CD4-positive, alpha-beta T cell (primary cell): ENCODE measurements at places on chromosomes 1 and 21. TPM values are rescaled to one million over a fixed set of nuclear protein-coding genes. Genes with fewer than 3 reads are reported as not detected.
A peak's percentile ranks its signal among the peaks of the same experiment; 100 is the strongest.

NFYC gene
- 35.2 TPM for total RNA-seq

DNA sequence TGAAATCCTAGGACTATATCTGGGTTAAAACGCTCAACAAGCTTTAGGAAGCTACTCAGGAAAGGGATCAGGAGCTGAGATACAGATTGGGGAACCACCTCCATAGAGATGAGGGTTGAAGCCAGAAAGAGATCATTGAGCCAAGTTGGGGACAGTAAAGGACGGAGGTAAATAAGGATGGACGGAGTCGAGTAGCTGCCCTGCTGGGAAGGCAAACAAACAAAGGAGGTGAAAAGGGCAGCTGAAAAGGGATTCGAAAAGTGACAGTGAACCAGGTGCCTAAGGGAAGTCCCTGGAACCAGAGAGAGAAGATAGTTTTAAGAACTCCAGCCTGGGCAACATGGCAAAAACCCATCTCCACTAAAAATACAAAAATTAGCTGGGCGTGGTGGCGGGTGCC lies 6.3 kb upstream of the CAMSAP2 start:
- no peaks in the 10 kb centered on the region for H3K36me3 ChIP-seq
- H3K27me3 ChIP-seq, result no peaks in the 10 kb centered on the region
- DNase-seq, result no peak
- no peak overlapping the region for H3K4me3 ChIP-seq
- H3K27ac ChIP-seq, result no peak overlapping the region

DNA sequence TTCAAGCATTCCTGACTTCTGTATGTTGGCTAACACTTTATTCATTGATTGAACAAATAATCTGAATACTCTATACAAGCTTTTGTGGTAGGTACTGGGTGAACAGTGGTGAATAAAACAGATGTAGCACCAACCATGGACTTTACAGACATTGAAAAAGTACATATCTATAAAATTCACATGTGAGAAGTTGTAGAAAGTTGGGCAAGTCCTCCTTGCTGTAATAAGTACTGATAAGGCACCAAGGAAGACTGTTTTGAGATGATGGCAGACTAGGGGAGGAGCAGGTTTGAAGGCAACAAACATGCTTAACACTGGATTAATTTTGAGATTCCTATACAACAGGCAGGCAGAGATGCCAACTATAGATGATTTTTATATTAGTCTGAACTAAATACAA lies 42.4 kb downstream of the RNF2 start:
- no peak overlapping the region for H3K27ac ChIP-seq
- no peak for DNase-seq
- H3K27me3 ChIP-seq, result no peaks in the 10 kb centered on the region
- H3K4me1 ChIP-seq, result no peaks in the 10 kb centered on the region
- H3K4me3 ChIP-seq, result no peak overlapping the region

- no peak overlapping the region for H3K4me3 ChIP-seq
- no peaks in the 10 kb centered on the region for H3K27me3 ChIP-seq
- no peak for DNase-seq
- H3K4me1 ChIP-seq, result no peaks in the 10 kb centered on the region
Observed at GRCh38 chr1:228352677-228353481, 53.8 kb downstream of the TRIM11 start.

DNA sequence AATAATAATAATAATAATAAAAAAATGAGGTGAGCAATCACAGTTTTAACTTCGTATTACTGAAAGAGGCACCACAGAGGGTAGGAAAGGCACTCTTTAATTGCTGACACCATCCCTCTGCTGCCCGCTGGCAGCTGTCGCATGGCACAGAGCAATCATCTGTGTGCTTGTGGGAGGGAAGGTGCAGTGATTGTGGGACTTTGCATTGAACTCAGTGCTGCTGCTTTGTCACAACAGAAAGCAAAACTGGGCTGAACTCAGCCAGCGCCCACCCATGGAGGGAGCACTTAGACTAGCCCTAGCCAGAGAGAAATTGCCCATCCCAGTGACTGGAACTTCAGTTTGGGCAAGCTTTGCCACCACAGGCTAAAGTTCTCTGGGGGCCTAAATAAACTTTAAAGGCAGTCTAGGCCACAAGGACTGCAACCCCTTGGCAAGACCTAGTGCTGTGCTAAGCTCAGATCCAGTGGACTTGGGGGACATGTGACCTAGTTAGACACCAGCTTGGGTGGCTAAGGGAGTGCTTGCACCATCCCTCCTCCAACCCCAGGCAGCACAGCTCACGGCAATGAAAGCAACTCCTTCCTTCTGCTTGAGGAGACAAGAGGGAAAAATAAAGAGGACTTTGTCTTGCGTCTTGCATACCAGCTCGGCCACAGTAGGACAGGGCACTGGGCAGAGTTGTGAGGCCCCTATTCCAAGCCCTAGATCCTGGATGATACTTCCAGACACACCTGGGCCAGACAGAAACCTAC lies 59.3 kb downstream of the WDR4 start:
- peaks cover 4% of the 10 kb centered on the region for H3K27me3 ChIP-seq
- H3K4me1 ChIP-seq, result no peaks in the 10 kb centered on the region
- H3K36me3 ChIP-seq, result no peaks in the 10 kb centered on the region
- DNase-seq, result no peak

STYXL2 gene
- not detected for total RNA-seq

ALG14 gene
- 0.08 TPM for total RNA-seq

CYP4A22 gene
- not detected for total RNA-seq

DNA sequence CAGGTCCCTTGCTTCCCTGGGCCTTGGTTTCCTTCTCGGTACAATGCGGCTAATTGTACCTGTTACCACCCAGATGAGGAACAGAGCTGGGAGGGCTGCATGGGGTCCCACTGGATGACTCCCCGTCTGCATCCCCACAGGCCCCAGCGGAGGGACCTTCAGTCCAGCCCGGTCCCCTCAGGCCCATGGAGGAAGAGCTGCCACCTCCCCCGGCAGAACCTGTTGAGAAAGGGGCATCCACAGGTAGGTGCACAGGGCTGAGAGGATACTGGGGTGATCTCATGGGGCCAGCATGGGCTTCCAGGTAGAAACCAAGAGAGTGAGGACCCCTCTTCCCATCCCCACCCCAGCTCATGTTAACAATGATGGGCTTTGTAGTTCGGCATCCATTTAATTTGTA lies 9.8 kb downstream of the FBLIM1 start:
- H3K36me3 ChIP-seq, result no peaks in the 10 kb centered on the region
- DNase-seq, result no peak
- H3K27ac ChIP-seq, result no peak overlapping the region

- no peaks in the 10 kb centered on the region for H3K4me1 ChIP-seq
- DNase-seq, result no peak
- H3K27me3 ChIP-seq, result no peaks in the 10 kb centered on the region
- H3K36me3 ChIP-seq, result no peaks in the 10 kb centered on the region
- no peak overlapping the region for H3K4me3 ChIP-seq
Observed at GRCh38 chr1:172990598-172991215, 60.0 kb downstream of the TNFSF18 start.

DNA sequence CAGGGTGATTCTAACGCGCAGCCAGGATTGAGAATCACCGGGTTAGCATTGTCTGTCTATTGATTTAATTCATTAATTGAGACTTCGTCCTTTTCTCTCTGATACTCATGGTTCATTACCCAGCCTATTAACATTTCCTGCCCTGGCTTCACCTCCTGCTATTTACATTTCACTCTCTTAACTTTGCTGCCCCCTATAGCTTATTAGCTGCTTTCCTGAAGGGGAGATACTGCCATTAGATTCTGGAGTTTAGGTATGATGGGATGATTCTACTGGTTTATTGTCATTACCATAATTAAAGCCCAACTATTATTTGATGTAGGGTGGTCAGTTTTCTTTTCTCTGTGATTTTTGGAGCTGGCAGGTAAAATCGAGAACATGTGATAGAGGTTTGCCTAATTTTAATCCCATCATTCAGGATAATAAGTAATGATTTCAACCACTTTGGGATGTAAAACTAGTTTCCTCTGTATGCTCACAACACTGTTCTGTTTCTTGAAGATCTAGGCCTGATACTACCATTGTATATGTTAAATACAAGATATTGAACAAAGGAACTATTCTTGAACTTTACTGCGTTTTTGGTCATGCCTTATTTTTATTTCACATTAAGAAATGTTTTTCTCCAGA lies 6.4 kb downstream of the PPP2R5A start:
- no peak overlapping the region for H3K4me3 ChIP-seq
- DNase-seq, result no peak
- no peaks in the 10 kb centered on the region for H3K36me3 ChIP-seq
- H3K27me3 ChIP-seq, result no peaks in the 10 kb centered on the region
- H3K27ac ChIP-seq, result no peak overlapping the region
- H3K4me1 ChIP-seq, result peaks cover 32% of the 10 kb centered on the region

UBR4 gene
- 125 TPM for total RNA-seq

GRCh38 chr1:164361927-164362326 lies 197.1 kb upstream of the PBX1 start:
- no peak overlapping the region for H3K4me3 ChIP-seq
- no peak overlapping the region for H3K27ac ChIP-seq
- no peaks in the 10 kb centered on the region for H3K36me3 ChIP-seq

DNA sequence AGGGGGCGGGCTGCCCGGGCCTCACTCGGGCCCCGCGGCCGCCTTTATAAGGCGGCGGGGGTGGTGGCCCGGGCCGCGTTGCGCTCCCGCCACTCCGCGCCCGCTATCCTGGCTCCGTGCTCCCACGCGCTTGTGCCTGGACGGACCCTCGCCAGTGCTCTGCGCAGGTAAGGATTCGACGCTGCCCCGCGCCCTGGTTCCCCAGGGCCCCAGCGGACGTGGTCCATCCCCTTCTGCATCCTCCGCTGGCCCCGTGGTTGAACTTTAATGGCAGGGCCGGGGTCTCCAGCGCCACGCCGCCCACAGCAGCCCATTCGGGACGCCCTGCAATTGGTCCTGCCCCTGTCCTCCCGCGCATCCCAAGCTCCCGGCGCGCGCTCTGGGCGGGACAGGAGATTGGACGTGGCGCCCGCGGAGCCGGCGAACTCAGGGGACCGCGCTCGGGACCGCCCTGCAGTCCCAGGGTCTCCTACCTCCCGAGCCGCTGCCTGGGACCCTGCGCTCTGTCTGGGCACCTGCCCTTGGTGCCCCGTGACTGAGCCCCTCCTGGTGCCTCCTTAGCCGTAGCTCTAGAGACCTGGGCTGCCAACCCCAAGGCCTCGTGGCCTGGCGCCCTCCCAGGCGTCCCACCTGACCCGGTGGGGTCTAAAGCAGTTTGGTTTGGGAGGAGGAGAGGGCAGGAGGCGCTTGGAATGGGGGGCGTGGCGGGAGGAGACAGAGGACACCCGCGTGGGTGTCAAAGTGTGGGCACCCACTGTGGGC lies at the start of gene ALPL:
Gene ALPL, plus strand, starts transcription at position 73 of the 762 bp plus-strand sequence. CDS start 44,659 bp downstream, outside the sequence.
- H3K27ac ChIP-seq, result no peak within 1 kb of the TSS
- peaks cover 42% of the 10 kb centered on the region for H3K27me3 ChIP-seq
- H3K4me3 ChIP-seq, result peak within 1 kb of the TSS; percentile 3
- H3K36me3 ChIP-seq, result no peaks in the 10 kb centered on the region
- H3K4me1 ChIP-seq, result peaks cover 11% of the 10 kb centered on the region
- no peak for DNase-seq

DNA sequence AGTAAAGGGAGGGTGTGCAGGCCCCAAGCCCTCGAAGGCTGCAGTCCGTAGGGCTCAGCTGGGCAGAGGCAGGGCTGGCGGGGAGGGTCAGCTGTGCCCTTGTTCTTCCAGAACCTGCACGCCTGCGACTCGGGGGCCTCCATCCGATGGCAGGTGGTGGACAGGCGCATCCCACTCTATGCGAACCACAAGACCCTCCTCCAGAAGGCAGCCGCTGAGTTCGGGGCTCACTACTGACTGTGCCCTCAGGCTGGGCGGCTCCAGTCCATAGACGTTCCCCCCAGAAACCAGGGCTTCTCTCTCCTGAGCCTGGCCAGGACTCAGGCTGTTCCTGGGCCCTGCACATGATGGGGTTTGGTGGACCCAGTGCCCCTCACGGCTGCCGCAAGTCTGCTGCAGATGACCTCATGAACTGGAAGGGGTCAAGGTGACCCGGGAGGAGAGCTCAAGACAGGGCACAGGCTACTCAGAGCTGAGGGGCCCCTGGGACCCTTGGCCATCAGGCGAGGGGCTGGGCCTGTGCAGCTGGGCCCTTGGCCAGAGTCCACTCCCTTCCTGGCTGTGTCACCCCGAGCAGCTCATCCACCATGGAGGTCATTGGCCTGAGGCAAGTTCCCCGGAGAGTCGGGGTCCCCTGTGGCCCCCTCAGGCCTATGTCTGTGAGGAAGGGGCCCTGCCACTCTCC lies 13.6 kb upstream of the LRRC3 start:
- H3K27me3 ChIP-seq, result no peaks in the 10 kb centered on the region
- DNase-seq, result no peak
- H3K4me3 ChIP-seq, result no peak overlapping the region
- H3K4me1 ChIP-seq, result no peaks in the 10 kb centered on the region
- no peaks in the 10 kb centered on the region for H3K36me3 ChIP-seq
- no peak overlapping the region for H3K27ac ChIP-seq

GRCh38 chr21:43817157-43818086 lies 28.0 kb downstream of the RRP1 start:
- DNase-seq, result no peak
- H3K27me3 ChIP-seq, result no peaks in the 10 kb centered on the region
- peaks cover 18% of the 10 kb centered on the region for H3K4me1 ChIP-seq
- no peak overlapping the region for H3K4me3 ChIP-seq
- no peak overlapping the region for H3K27ac ChIP-seq

DNA sequence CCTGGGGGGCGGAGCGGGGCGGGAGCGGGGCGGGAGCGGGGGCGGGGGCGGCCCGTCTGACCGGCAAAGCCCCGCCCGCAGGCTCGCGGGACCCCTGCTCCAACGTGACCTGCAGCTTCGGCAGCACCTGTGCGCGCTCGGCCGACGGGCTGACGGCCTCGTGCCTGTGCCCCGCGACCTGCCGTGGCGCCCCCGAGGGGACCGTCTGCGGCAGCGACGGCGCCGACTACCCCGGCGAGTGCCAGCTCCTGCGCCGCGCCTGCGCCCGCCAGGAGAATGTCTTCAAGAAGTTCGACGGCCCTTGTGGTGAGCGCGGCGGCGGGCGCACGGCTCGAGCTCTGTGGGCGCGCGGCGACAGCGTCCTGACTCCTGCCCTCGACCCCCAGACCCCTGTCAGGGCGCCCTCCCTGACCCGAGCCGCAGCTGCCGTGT lies 21.2 kb downstream of the AGRN start:
- no peak overlapping the region for H3K4me3 ChIP-seq
- no peaks in the 10 kb centered on the region for H3K36me3 ChIP-seq
- DNase-seq, result no peak
- no peak overlapping the region for H3K27ac ChIP-seq
- H3K27me3 ChIP-seq, result peaks cover 10% of the 10 kb centered on the region

DNA sequence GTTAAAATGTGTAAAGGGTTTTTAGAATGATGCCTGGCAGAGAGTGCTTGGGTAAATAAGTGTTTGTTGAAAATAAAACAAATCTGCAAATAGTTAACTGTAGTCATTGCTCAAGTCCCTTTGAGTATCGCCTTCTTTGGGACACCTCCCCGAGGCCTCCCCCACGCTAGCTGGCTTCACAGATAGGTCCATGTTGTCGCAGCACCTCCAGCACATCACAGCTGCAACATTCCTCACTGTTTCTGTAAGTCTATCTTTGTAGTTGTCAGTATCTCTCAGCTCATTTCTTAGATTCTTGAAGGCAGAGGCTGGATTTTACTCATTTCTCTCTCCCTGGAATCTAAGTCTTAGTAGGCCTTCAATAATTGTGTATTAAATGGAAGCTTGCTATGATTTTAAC lies 1.6 kb upstream of the STUM start:
- DNase-seq, result no peak
- H3K4me1 ChIP-seq, result peaks cover 24% of the 10 kb centered on the region
- H3K27ac ChIP-seq, result no peak overlapping the region
- H3K36me3 ChIP-seq, result no peaks in the 10 kb centered on the region
- H3K4me3 ChIP-seq, result no peak overlapping the region
- H3K27me3 ChIP-seq, result peaks cover 34% of the 10 kb centered on the region

NECAP2 gene
- 66.0 TPM for total RNA-seq

GBP4 gene
- 11.7 TPM for total RNA-seq
